MM.1S (cell line): ENCODE measurements at places on chromosomes 3 and 15.

- no peak for DNase-seq
Observed at GRCh38 chr3:51622868-51623267, 48.2 kb upstream of the TEX264 start.

DNA sequence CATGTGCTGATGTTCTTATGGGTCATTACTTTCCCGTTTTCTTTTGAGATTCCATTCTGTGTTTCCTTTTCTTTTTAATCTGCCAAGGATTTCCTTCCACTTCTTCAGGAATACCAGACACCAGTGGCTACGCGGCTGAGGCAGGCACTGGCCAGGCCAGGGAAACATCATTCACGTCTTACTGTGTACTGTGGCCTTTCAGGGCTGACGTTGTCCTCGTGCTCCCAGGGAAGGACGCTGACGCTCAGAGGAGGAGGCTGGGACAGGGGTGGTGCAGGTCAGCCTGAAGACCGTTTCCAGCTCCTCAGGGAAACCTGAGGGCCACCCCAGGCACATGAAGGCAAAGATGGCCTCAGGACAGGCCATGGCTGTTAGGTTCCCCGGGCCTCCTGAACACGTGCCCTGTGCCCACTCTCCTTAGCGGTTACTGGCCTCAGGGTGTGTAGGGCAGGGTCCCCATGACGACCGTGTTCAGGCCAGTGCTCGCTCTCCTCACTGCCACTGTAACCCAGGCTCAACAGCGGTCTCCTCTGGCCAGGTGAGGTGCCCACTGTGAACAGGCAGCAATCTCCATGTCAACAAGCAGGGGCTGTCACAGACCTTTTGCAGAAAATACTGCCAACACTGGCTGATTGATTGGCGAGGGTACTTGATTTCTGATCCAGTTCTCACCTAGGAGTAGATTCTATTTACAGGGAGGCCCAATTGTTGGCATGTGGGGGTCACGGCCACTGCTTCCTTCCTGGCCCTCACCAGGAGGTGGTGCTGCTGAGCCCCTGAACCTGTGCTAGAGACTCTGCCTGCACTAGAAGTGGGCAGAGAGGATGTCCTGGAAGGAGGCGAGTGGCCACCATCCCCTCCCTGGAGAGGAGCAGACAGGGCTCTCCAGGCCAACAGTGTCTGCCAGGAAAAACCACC lies 169.5 kb downstream of the ATP10A start:
- no peak for DNase-seq

GRCh38 chr3:42758126-42758525 lies 14.9 kb downstream of the CCDC13 start:
- DNase-seq = no peak

DNA sequence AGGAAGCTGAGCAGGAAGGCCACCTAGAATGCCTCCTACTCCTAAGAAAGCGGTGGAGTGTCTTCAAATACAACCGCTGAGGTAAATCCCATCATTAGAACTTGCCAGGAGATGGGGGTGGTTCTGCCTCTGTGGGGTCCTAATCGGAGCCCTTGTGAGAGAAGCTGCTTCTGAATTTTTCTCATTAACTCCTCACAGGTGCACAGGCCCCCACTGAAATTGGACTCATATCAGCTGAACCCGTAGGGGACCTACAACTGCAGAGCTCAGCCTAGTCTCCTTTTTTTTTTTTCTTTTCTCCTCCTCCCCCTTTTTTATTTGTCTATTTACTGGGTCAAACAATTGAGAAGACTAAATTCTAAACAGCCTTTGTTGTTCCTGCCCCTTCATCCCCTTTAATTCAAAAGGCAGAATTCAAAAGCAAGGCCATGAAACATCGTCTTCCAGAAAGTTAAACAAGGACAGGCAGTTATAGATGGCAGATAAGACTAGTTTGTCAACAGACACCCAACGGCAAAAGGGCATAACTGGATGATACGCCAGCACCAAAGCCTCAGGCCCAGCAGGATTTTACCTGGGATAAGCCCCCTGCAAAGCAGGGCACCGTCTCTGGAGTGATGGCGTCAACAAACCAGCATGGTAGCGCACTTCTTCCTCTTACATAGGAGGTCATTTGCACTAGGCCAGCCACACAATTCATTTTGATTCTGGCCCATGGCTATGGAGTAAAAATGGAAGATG lies 213.7 kb upstream of the HES1 start:
- DNase-seq = no peak

- DNase-seq = peak; percentile 72
Observed at GRCh38 chr3:114418724-114419543, 125.1 kb downstream of the TIGIT start.
